ENCODE measurements at places on chromosomes 11 and 22. TPM values are rescaled to one million over a fixed set of nuclear protein-coding genes. Genes with fewer than 3 reads are reported as not detected.
A peak's percentile ranks its signal among the peaks of the same experiment; 100 is the strongest.

The PAK1 gene
- 38.8 TPM for total RNA-seq

The CDC42EP1 gene
- total RNA-seq: 102 TPM

DNA sequence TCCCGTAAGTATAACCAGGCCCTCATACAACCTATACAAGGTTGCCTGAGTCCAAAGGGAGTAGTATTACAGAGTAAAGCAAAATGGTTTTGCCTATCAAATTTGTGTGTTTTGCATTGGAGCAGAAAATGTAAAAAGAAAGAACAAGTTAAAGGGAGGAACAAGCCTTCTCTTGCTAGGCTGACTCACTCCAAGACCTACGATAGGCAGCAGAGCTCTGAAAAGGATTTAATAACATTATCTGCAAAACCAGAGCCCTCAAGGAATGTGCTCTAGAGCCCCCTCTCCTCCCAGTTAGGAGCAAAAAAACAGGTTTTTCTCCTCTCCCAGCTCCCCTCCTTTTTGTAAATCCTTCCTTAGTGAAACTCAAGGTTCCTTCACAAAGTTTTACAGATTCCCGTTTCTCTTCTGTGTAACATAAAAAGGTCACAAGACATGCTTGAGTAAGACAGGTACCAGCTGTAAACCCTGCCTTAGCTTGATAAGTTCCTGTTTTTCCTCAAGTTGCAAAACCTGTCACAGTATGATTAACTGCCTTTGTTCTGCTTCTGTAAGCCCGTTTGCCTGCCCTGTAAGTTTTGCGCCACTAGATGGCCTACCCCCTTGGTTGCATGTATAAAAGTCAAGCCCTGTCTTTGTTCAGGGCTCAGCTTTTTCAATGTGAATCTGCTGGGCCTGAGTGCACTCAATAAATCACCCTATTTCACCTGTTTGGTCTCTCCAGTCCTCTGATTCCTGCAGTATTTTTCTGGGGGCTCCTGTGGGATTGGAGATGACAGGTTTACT is 498.2 kb downstream of the KCNA4 start:
- DNase-seq: peak; percentile 35

The PRR33 gene
- not detected for total RNA-seq

DNA sequence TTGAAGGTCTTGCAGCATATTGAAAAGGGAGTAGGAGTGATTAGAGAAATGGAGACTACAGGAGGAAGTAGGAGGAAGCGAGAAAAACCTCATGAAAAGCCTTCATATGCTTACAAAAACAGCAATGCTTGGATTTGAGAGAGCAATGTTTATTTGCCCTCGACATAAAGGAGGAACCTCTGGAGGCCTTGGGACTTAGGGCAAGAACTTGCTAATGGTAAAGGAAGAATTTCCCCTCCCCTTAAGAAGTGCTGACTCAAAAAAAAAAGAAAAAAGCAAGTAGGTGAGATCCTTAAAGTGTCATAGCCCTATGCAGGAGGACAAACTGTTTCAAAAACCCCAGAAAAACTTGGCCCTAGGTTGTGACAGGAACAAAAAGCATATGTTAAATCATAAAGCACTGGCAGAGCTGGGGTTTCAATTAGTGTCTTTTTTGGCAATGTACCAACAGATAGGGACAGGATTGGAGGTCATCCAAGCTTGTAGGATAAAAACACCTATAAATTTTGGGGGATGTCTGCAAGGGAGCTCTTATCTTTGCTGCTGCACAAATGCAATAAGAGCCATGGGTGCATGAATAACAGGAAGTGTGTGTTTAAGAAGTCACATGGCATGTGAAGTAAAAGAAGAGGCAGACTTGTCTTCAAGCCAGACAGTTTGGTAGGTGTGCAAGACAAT is 4.9 kb downstream of the GLYAT start:
- DNase-seq: no peak

The C11orf16 gene
- total RNA-seq: not detected

DNA sequence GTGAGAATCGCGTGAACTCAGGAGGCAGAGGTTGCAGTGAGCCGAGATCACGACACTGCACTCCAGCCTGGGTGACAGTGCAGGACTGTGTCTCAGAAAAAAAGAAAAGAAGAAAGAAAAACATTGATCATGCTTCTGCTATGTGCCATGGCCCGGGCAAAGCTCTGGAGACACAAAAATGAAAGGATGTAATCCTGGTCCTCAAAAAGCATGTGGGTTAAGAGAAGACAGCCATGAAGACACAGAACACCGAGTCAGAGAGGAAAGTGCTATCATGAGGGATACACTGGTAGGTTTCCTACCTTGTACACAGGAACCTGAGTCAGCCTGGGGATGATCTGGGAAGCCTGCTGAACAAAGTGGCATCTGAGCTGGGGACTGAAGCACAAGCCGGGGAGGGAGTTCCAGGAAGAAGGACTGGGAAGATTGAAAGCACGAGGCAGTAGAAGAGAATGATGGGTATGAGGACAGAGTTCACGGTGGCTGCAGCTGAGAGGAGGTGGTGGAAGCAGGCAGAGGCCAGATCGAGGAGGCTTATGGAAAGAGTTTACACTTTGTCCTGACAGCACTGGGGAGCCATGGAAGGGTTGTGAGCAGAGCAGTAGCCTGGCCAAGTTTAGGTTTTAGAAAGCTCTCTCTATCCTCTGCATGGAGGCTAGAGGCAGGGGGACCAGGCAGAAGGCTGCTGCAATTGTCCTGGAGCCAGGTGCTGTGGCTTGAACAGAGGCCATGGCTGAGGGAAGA is 9.9 kb upstream of the MAFF start:
- no peak for DNase-seq

DNA sequence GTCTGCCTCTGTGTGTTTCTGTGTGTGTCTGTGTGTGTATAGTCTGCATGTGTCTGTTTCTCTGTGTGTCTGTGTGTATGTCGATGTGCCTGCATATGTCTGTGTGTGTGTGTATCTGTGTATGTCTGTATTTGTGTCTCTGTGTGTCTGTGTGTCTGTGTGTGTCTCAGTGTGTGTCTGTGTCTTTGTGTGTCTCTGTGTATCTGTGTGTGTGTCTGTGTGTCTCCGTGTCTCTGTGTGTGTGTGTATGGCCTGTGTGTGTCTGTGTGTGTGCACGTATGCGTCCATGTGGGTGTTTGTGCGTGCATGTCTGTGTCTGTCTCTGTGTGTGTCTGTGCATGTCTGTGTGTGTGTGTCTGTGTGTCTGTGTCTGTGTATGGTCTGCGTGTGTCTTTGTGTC is 439 bp downstream of the SNX32 start:
- DNase-seq: no peak

DNA sequence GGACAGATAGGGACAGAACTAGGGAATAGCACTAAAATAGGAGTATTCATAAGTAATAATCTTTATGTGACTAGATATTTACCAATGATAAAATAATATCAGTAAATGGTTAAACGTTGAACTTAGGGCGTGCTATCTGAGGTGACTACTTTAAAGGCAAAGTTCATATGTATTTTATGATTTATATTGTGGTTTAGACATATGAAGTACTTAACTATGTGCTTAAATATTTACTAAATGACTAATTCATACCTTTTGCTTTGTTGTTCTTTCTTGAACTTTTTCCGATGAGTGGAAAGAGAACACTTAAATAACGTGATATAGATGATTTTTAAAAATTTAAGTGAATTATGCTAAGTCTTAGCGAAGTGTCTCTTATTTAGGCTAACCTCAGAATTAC is 14.7 kb downstream of the LUZP2 start:
- no peak for DNase-seq

GRCh38 chr11:117415358-117415896 is 87.8 kb downstream of the CEP164 start:
- DNase-seq: no peak

- DNase-seq: no peak
These were observed 1.2 kb upstream of the CASTOR1 start for GRCh38 chr22:30290342-30291057.

DNA sequence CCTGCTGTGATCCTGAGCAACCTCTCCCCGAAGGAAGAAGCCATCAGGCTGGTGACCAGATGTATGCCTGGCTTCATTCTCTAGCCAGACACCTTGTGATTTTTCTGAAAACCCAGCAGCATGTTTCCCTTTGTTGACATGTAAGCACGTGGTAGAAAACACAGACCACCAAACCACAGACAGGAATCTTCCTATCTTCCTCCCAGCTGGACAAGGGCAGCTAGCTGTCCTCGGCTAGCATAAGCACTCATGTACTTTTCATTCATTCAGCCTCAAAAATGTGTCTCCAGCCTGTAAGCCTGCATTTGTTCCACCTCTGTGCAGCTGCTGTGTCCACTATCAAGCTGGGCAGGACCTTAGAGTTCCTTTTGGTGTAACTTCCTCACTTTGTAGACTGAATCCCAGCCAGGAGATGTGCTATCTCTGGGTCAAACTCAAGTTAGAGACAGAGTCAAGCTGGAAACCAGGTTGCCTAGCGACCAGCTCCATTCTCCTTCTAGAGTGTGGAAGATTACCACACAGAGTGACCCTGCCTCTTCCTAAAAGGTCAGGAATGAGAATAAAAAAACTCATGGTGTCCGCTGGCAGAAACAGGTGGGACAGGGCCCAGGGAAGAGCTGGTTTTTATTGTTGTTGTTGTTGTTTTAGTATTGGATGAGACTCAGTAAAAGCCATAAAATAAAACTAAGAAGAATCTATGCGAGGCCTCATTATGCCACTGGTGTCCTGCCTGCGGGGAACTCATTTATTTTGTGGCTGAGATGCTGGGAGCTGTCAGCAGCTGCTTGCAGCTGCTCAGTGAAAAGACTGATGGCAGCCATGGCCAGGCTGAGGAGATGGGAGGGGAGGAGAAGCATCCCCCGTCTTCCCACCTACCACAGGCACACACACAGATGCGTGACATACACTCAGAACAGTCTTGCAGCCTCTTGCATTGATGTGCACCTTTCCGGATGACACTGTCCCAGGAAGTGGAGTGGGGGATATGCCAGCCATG is 7.4 kb upstream of the CLMP start:
- no peak for DNase-seq

- no peak for DNase-seq
These were observed 25.9 kb downstream of the PHLDB1 start for GRCh38 chr11:118633319-118633690.

DNA sequence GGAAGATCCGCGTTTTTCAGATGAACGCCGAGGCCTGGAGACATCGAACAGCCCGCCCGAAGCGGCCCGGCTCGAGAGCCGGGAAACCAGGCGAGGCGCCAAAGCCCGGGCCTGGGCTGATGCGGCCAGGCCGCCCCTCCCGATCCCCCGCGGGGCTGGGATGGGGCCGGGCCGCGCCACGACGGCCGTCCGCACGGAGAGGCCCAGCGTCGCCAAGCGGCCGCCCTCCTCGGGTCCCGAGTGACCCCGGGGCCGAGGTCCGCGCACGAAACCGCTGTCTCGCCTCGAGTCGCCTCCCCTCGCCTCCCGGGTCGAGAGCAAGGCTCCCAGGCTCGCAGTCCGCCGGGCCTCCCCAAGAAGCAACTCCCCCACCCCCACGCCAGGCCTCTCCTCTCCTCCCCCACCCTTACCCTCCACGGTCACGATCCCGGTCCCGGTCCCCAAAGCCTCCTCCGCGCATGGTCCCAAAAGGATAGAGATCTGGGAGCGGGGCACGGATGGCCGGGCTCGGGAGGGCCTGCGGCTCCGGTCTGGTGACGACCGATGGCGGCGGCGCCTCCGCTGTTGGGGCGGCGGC is 482 bp downstream of the DDX17 start:
- no peak for DNase-seq

The DRD4 gene
- not detected for total RNA-seq

- no peak for DNase-seq
These were observed 40.9 kb upstream of the ETS1 start for GRCh38 chr11:128628325-128628673.

DNA sequence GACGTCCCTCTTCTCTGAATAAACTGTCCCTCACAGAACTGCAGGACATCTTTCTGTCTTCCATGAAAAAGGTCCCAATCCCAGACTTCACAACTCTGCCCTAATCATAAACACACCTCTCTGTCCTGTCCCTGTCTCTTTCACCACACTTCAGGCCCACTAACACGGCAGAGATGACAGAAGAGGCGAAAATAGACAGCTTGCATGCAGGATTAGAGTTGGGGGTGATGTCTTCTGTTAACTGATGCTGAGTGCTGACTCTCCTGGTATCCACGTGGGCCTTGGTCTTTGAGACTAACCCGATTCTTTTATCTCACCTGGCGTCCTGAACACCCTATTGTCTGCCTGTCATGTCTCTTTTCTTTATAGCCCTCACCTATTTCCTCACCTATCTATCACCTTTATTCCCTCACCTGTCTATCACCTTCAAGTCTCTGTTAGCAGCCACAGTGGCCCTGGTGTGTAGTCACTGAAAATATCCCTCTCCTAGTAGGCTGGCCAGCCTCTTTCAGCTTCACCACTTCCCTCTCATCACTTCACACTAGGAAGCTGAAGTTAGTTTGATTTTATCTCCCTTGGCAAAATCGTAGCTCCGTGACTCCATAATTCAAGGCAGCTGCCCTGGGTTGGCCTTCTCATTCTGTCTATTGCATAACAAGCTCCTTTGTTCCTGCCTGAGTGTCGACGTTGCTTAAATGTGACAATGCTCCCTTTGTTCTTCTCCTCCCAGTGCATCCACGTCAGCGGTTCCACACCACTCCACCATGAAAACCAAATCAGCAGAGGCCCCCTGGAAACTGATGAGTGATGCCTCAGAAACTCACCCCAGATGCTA is 30.6 kb upstream of the DRD2 start:
- DNase-seq: peak; percentile 33

- no peak for DNase-seq
These were observed 345.6 kb downstream of the DLG2 start for GRCh38 chr11:85281550-85281949.

The KRTAP5-7 gene
- total RNA-seq: not detected

DNA sequence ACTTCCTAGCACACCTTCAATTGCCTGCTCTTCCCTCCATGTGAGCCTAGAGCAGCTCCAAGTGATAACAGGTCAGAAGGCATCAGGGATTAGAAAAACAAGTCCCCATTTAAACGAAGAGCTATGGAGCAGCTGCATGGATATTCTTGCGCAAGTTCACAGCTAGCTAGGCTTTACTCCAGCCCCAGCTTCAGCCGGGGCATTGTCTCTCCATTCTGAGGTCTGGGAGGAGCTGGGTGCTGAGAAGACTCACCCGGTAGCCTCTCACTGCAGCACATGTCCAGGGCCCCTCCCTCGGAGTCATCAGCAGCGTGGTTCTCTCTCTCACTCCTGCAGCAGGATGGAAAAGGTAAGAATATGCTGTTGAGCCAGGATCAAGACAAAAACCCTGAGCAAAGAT is 26.0 kb downstream of the PTPN5 start:
- no peak for DNase-seq

- DNase-seq: no peak
These were observed 7.0 kb downstream of the PRSS23 start for GRCh38 chr11:86807360-86807759.

The FGF3 gene
- total RNA-seq: not detected

The CSF2RB gene
- total RNA-seq: under 0.01 TPM

All from epithelial cell of proximal tubule (primary cell).